ENCODE measurements at places on chromosomes 1 and 21.

DNA sequence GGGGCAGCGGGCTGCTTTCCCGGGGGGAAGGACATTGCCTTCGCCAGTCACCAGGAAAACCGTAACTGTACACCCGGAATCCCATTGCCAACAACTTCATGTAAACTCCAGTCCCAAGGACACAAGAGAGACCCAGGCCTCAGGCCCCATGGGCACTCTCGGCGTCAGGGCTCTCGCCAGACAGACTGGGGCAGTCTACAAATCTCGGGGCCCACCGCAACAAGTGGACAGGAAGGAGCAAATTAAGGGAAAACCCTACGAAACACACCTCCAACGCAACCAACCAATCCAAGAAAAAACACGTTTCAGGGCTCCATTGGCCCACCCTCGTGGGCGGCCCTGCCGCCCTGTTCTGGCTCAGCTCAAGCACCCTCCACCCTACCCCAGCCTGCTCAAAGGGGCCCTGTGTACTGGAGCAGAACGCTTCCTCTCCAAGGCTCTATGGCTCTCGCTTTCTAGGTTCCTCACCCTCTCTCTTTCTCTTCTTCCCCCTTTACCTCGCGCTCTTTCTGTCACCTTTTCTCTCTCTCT, 4.6 kb upstream of the ZNF678 start:
- no peak for DNase-seq

DNA sequence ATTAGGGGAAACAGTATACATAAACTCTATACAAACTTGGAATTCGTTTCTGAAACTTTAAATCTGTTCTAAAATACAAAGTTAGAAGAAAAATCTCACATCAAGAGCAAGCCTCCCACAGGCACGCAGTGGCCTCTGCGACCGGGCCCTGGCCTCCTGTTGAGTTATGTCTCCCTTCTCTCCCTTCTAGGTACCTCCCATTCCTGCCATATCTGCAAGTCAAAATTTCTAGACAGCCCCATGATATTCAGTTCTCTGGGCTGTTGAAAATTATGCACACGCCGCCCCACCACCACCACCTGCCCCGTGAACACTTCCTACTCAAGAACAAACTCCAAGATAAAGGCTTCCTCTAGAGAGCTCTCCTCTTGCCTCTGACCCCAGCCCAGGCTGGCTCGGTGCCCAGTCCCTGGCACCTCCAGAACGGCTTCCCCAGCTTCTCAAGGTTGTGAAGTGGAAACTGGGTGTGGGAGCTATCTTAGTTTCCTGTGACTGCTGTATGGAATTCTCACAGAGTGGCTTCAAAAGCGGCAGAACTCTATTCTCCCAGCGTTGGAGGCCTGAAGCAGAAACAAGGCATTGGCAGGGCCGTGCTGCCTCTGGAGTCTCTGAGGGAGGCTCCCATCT, 37.7 kb upstream of the LRP8 start:
- no peak for DNase-seq

- no peak for DNase-seq
Measured at GRCh38 chr1:157367091-157367739, 185.1 kb downstream of the FCRL5 start.

GRCh38 chr1:17591814-17592430, 52.4 kb downstream of the ARHGEF10L start:
- no peak for DNase-seq

DNA sequence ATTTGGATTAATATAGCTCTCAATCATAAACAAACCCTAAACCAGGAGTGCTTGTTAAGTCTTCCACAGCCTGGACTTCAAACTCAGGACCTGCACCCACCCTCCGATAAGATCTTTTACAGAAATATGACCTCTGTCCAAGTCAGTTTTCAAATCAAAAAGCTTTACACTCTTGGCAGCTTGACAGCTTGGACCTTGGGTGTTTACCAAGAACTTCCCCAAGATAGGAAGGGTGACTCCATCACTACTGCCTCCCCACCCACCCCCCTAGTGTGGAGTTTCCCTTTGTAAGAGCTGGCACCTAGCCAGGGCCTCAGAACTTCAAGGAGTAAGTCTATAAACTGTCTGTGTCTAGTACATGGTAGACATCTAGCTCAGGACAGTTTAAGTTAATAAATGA, 9.6 kb downstream of the BCAR3 start:
- no peak for DNase-seq

- peak; percentile 25 for DNase-seq
Measured at GRCh38 chr1:165424454-165425216, 20.3 kb downstream of the RXRG start.

GRCh38 chr1:16162163-16162822, 6.4 kb upstream of the EPHA2 start:
- peak; percentile 52 for DNase-seq

GRCh38 chr1:10694633-10695627, 101.5 kb downstream of the CASZ1 start:
- peak; percentile 81 for DNase-seq

GRCh38 chr1:55443175-55443915, 228.2 kb upstream of the USP24 start:
- no peak for DNase-seq

GRCh38 chr1:25697435-25698217, 81.0 kb downstream of the MAN1C1 start:
- DNase-seq: peak; percentile 10

- DNase-seq: no peak
Measured at GRCh38 chr1:53573522-53573921, 114.3 kb downstream of the DMRTB1 start.

GRCh38 chr1:147598621-147599361, 57.5 kb downstream of the BCL9 start:
- peak; percentile 9 for DNase-seq

GRCh38 chr1:246107516-246108277, 399.4 kb downstream of the SMYD3 start:
- no peak for DNase-seq

DNA sequence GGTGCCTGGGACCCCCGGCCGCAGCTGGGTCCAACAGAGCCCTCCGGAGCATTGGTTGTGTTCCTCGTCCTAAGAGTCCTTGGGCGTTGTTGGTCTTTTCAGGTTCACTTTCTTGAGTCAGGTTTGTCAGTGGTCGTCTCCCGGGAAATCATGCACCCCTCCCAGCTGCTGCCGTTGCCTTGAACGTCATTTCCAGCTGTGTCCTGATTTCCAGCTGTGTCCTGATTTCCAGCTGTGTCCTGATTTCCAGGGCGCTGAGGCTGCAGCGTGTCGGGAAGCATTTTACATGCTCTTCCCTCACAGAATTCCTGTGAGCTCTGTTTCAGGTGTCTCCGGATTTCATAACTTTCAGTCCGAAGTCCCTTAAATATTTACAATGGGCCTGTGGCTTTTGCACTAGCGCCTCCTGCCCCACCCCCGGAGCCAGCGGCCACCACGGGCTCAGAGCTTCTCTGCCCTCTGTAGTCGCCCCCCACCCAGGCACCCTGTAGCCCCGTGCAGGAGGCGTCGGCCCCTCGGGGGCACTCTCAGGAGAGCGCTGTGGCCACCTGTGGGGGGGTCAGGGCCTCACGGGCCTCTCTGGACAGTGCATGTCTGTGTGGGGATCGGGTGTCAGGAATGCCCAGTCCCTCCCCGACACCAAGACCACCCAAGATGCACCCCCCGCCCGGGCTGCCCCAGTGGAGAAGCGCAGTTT, 66.7 kb downstream of the COL18A1 start:
- DNase-seq: no peak

- DNase-seq: peak; percentile 50
Measured at GRCh38 chr1:227946624-227947385, 927 bp downstream of the WNT9A start.

GRCh38 chr1:197868751-197869489, 33.5 kb upstream of the C1orf53 start:
- DNase-seq: peak; percentile 61

DNA sequence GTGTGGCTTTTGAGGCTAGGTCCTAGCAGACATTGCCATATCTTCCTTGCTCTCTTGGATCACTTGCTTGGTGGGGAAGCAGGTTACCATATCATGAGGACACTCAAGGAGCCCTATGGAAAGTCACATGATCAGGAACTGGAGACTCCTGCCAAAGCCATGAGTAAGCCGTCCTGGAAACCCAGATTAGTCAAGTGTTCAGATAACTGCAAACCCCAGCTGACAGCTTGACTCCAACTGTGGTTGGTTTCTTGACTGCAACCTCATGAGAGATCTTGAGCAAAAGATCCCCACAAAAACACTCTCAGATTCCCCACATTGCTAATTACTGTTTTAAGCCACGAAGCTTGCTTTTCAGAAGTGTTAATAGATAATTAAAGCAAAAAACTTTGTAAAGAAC, 58.6 kb downstream of the CACNA1E start:
- no peak for DNase-seq

DNA sequence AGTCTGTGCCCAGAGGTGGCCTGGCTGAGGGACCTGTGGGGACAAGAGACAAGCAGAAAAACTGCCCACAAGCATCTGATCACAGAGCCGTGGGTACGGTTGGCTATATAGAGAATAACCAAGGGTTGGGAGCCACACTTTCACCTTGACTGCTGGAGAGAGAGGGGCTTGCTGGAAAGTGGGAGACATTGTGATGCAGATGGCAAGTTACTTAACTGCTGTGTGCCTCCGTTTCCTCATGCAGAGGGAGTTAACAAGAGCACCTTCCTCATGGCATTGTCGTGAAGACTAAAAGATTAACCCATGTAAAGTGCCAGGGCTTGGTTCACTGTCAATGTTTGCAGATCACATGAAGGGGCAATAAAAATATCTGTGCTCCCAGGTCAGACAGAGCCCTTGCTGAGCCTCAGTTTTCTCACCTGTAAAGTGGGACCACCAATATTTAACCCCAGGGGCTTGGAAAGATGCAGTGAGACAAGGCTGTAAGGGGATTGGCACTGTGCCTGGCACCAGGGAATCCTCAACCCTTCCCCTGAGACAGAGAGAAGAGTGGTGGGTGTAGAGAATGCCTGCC, 52.8 kb downstream of the SDC3 start:
- no peak for DNase-seq

DNA sequence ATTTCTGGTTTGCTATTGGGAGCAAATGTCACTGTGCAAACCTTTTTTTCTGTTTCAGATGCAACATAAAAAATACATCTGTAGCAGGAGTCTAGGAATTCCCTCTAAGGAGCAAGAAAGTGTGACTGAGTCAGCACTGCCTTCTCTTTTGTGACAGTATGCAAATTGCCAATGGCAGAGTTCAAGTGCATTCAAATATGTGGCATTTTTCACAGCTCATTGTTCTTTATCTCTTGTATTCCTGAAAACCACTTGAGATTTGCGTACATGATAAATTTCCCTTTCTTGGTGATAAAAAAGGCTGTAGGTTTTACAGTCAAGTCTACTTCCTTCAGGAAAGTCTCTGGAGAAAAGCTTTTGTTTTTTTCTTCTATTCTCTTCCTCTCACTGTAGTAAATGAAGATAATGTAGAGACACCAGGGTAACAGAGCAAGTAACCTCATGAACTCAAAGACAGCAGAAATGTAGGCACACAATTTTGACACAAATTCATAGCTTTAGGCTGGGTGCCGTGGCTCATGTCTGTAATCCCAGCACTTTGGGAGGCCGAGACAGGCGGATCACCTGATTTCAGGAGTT, 129.7 kb upstream of the L1TD1 start:
- no peak for DNase-seq

DNA sequence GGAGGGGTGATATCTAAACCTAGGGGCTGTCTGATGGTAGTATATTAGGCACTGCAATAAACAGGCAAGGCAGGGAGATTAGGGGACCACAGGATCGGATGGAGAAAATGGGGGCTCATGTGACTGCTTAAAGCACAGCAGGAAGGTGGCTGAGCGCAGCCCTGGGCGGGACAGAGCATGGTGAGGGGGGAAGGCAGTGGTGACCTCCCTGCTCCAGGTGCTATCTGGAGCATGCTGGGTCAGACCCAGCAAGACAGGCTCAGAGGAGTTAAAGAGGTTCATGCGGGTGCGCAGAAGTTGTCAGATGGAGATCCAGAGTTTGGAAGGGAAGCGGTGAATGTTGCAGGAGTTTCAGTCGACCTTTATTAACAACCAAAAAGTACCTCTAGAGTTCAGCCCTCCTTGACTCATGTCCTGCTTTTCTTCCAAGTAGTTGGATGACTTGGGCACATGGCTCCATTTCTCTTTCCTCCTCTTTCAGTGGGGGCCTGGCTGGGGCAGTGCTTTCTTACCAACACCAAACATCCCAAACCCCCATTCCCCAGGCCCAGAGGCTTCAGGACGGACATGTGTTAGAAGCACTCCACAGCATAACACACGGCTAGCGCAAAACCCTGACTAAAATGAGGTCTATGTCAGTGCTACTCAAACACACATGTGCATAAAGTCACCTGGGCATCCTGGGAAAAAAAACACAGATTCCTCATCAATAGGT, 41.5 kb downstream of the CAPN9 start:
- DNase-seq: no peak

GRCh38 chr1:175376194-175376593, 183.6 kb upstream of the KIAA0040 start:
- no peak for DNase-seq

DNA sequence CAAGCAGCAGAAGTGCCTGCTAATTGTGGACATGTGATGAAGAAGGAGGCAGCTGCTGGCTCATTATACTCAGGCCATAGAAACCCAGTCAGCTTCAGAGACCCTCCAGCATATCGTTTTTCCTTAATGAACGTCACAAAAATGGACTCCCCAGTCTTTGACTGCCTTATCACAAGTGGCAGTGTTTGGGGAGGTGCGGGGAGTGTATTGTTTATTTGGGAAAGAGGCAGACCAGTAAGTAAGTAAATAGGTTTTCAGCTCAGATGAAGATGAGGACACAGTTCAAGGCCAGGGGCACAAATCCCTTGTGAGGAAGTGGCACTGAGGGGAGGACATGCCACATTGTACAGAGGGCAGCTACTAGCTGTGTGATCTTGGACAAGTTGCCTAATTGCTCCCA, 43.5 kb upstream of the NRDC start:
- no peak for DNase-seq

- no peak for DNase-seq
Measured at GRCh38 chr1:157352817-157353408, 199.4 kb downstream of the FCRL5 start.

DNA sequence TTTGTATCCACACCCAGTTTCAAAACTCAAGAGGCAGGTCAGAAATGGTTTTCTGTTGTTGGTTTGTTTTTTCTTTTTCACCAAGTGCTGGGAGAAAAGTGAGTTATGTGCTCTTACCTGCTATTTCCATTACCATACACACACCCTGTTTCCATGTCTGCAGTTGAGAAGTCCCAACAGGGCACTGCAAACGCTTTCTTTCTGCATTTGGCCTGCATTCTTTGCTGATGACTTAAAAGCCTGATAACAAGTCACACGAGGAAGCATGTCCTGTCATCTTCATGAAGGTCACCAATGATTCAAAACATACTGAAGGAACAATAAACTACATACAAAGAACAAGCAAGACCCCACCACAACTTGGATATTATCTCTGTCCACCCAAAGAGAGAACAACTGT, 24.8 kb upstream of the KCNE1 start:
- DNase-seq: no peak

DNA sequence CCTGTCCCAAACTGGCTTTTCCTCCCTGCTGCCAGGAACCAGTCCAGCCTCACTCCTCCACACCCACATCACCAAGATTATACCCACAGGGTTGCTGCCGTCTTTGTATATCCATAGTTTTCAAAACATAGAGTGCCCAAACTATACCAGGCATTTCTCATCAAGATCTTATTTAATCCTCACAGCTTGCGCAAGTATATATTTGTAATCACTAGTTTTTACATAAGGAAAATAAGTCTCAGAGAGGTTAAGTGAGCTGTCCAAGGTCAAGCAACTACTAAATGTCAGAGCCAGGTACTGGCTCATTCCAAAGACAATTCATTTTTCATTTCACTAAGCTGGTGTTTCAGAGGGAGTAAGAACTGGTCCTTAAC, 34.9 kb upstream of the ZNF362 start:
- no peak for DNase-seq

Measured in CD4-positive, alpha-beta T cell treated with Interleukin-15 for 4 hours (primary cell).